Cerebellum (tissue), 4 donors: ENCODE measurements at places on chromosomes 4 and X.

DNA sequence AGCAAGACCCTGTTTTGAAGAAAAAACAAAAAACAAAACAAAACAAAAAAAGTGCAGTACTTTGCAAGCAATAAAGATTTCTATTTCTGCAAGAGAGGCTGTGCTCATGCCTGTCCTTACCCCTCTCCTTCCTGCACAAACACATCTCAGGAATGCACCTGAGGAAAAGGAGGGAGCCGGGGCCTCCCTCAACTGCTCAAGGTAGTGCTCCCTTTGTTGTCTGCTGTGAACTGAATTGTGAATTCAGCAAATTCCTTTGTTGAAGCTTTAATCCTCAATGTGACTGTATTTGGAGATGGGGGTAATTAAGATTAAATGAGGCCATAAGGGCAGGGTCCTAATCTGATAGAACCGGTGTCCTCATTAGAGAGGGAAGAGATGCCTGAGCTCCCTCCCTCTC is 13.9 kb downstream of the FTSJ1 start:
- no peak for DNase-seq

- no peak for DNase-seq
Measured at GRCh38 chr4:31983246-31983645, 1263.1 kb downstream of the PCDH7 start.

DNA sequence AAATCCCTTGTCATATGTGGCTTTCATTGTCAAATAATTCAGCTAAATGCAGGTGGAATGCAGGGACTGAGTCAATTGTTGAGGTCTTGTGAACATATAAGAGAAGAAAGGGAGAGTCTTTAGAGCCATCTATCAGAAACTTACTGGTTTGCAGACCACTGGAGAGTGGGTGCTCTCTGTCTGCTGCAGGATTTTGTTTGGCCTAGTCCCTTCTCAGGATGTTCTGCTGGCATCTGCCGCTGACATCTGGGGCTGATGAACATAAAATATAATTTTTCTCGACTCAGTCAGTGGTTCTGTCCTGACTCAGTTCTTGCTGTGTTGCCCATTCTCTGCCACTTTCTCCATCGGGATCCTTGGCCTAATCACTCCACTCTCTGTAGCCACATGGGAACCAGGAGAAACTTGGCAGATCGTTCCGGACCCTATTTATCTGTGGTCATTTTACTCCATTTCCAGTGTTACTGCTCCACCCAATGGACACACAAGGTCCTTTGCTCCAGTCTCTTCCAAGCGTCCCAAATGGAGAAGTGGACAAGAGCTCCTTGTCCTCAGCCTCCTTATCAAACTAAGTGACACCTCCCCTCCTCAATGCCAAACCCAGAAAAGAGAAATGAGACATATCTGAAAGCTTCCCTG is 436.2 kb downstream of the FAT4 start:
- DNase-seq: no peak

DNA sequence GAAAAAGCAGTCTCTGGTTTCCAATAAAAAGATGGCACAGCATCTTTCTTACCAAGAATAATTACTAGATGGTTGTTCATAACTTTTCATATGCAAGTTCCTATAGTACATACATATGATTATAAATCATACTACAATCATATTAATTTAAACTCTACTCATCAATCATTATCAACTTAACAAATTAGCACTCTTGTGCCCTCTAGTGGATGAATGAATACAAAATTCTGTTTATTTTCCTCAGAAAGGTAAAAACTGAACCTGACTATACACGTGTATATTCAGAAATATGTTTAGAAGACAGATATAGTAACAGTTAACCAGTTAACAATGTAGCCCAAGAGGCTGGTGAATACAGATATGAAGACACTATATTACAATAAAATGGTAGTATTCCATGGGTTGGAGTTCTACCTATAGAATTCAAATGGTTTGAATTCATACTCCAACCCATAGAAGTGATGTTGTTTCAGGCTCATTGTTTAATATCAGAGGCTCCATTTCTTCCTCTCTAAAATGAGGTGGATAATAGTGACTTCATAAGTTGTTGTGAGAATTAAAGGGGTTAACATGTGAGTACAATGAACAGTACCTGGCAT is 100.0 kb downstream of the ADAMTS3 start:
- no peak for DNase-seq

- DNase-seq: no peak
Measured at GRCh38 chrX:118239178-118239870, 106.6 kb upstream of the WDR44 start.

DNA sequence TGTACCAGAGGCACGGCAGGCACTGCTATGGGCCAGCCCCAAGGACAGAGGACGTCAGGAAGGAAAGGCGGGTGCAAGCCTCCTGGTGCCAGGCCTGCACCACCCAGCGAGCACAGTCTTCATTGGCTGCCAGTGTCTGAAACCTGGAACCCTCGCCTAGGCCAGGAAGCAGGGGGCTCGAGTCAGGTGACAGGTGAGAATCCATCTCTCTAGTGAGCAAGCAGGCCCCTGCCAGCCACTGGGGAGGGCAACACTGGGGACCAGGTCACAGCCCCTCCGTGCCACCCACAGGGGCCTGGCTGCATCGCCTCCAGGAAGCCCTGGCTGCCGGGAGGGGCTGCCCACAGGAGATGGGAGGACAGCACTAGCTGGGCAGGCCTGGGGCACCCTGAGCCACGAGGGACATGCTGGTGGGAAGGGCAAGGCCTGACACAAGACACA is 6.9 kb upstream of the HAUS3 start:
- no peak for DNase-seq
